ENCODE measurements at places on chromosomes 5 and 9. TPM values are rescaled to one million over a fixed set of nuclear protein-coding genes. Genes with fewer than 3 reads are reported as not detected.

Gene SHC3
- 0.20 TPM for total RNA-seq

Gene ADGRD2
- not detected for total RNA-seq

Gene ZMAT2
- total RNA-seq: 76.6 TPM

Gene PCDHGA6
- 0.49 TPM for total RNA-seq

Gene IFNA21
- total RNA-seq: not detected

Gene TAF11L10
- not detected for total RNA-seq

DNA sequence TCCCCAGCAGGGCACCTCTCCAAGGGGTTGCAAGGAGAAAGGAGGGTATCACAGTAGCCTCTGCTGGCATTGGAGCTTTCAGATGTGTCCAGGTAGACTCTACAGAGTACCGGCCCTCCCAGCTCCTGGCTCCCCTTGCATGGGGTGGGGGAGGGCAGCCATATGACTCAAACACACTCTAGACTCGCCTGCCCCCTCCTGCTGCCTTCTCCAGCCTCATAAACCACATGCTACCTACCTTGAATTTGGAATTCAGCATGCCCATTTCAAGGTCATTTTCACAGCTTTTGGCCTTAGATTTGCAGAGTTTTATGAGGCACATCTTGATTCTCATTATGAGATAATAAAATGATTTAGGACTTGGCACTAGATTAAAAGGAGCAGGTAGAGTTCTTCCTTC, 32.8 kb upstream of the SMIM32 start:
- no peaks in the 10 kb centered on the region for H3K4me1 ChIP-seq
- no peak overlapping the region for H3K4me3 ChIP-seq
- H3K36me3 ChIP-seq: no peaks in the 10 kb centered on the region
- no peak overlapping the region for H3K27ac ChIP-seq
- no peak for DNase-seq

DNA sequence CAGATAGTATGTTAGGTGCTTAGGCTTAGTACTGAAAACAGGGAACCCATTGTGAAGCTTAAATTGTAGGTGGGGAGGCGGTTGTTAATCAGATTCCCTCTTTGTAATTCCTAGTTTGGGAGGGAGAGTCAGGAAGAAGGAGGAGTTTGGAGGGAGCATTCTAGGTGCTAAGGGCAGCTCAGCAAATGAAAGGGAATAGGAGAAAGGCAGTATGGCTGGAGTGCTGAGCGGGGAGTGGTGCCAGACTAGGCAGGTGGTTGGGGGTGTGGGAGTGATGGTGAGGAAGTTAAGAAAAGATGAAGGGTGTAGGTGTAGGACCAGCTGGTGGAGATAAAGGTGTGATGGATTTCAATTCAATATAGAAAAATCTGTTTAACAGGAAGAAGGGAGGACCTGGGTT, 11.1 kb upstream of the GARNL3 start:
- no peaks in the 10 kb centered on the region for H3K27me3 ChIP-seq
- no peak for DNase-seq
- H3K27ac ChIP-seq: no peak overlapping the region
- no peak overlapping the region for H3K4me3 ChIP-seq

DNA sequence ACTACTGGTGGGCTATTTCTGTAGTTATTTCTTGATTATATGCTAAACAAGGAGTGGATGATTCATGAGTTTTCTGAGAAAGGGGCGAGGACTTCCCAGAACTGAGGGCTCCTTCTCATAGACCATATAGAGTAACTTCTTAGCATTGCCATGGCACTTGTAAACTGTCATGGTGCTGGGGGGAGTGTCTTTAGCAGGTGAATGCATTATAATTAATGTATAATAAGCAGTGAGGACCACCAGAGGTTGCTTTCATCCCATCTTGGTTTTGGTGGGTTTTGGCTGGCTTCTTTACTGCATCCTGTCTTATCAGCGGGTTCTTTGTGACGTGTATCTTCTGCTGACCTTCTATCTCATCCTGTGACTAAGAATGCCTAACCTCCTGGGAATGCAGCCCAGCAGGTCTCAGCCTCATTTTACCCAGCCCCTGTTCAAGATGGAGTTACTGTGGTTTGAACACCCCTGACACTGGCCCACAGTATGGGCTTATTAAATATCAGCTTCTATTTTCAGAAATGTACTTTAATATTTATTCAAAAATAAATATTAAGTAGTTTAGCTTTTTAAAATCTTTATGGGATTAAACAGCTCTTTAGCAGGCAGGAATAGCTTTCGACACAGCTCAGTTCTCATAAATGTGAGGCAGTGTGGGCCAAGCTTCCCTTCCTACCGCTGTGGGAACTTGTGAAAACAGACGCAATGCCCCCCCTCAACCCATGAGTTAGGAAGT, 44.4 kb downstream of the GALNT12 start:
- H3K27ac ChIP-seq: peak overlapping the region; percentile 13
- no peaks in the 10 kb centered on the region for H3K36me3 ChIP-seq
- DNase-seq: peak; percentile 8
- H3K27me3 ChIP-seq: no peaks in the 10 kb centered on the region
- H3K4me1 ChIP-seq: peaks cover 14% of the 10 kb centered on the region

DNA sequence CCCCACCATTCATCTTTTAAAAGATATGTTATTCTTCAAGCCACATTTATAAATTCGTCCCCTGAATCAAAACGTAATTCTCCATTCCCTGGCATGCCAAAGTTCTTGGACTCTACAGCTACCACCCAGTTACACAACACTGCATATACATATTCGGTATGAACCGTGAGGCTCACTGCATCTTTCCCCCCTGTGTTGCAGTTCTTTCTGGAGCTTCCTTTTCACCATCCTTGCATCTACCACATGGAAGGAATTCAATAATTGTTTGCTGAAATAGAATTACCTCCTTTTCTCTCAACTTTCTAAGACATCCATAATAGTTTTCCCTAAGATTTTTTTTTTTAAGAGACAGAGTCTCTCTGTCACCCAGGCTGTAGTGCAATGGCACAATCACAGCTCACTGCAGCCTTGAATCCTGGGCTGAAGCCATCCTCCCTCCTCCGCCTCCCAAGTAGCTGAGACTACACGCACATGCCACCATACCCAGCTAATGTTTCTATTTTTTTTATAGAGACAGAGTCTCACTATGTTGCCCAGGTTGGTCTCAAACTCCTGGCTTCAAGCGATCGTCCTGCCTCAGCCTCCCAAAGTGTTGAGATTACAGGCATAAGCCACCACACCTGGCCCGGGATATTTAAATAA, 3.3 kb downstream of the LPAR1 start:
- no peak for DNase-seq
- H3K27ac ChIP-seq: no peak overlapping the region
- no peaks in the 10 kb centered on the region for H3K27me3 ChIP-seq
- H3K4me1 ChIP-seq: peaks cover 9% of the 10 kb centered on the region

- H3K4me1 ChIP-seq: peaks cover 37% of the 10 kb centered on the region
- H3K4me3 ChIP-seq: no peak overlapping the region
- no peaks in the 10 kb centered on the region for H3K36me3 ChIP-seq
- DNase-seq: peak; percentile 66
- no peaks in the 10 kb centered on the region for H3K27me3 ChIP-seq
- peak overlapping the region; percentile 64 for H3K27ac ChIP-seq
Observed at GRCh38 chr5:140239939-140240700, 62.8 kb downstream of the PFDN1 start.

- H3K27ac ChIP-seq: no peak overlapping the region
- no peak overlapping the region for H3K4me3 ChIP-seq
- no peaks in the 10 kb centered on the region for H3K36me3 ChIP-seq
- H3K4me1 ChIP-seq: no peaks in the 10 kb centered on the region
- DNase-seq: no peak
- H3K27me3 ChIP-seq: no peaks in the 10 kb centered on the region
Observed at GRCh38 chr5:100800562-100800961, 102.5 kb downstream of the ST8SIA4 start.

DNA sequence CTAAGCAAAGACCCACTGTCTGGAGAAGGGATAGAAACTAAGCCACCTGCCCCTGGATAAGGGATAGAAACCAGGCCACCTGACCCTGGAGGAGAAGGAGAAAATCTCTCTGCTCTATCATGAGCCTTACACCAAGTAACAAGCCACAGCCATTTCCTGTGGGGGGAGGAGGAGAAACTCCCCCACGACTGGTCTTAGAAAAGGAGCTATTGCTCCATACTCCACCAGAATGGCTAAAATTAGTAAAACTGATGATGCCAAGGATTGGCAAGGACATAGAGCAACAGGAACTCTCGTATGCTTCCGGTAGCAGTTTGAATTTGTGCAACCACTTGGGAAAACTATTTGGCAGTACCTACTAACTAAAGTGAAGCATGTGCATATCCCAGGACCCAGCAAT, 70.8 kb downstream of the ACTL7B start:
- 0 out of 2 replicates have a peak, but pooled peaks cover 3% of the 10 kb centered on the region for H3K4me1 ChIP-seq
- no peak overlapping the region for H3K4me3 ChIP-seq
- no peak for DNase-seq
- H3K27me3 ChIP-seq: no peaks in the 10 kb centered on the region
- H3K36me3 ChIP-seq: no peaks in the 10 kb centered on the region
- no peak overlapping the region for H3K27ac ChIP-seq

GRCh38 chr9:112233769-112234168, 58.7 kb upstream of the SUSD1 start:
- peaks cover 1% of the 10 kb centered on the region for H3K36me3 ChIP-seq
- no peak overlapping the region for H3K27ac ChIP-seq
- H3K4me3 ChIP-seq: no peak overlapping the region
- no peaks in the 10 kb centered on the region for H3K27me3 ChIP-seq
- H3K4me1 ChIP-seq: peaks cover 10% of the 10 kb centered on the region

DNA sequence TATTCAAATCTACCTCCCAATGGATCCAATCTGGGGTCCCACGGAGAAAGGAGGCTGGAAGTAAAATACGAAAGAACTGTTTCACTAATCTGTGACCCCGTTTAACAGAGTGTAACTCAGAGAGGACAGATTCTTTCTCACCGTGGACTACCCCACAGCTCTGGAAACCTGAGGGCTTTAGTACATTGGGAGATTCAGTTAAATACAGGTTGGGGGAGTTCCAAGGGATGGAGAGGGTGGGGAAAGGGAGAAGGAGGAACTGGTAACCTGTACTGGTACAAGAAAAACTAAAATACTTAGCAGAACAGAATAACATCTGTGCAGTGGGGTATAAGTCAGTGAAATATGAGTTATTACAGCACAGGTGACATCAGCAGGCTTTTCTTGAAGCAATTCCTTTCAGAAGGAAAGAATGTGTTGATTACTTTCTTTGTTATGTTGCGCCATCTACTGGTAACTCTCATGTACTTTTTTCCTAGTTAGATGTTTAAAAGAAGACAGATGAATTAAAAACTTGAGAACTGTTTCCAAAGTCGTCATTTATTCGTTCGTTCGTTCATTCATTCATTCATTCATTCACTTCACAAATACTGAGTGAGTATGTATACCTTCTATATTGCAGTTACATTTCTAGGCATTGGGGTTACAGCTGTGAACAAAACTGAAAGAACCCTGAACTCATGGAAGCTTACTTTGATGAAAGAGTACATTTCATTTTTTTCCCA, 30.0 kb upstream of the STOM start:
- H3K27ac ChIP-seq: no peak overlapping the region
- DNase-seq: no peak
- no peaks in the 10 kb centered on the region for H3K36me3 ChIP-seq
- H3K27me3 ChIP-seq: no peaks in the 10 kb centered on the region
- H3K4me1 ChIP-seq: no peaks in the 10 kb centered on the region

GRCh38 chr9:128390813-128391711, 19.9 kb downstream of the URM1 start:
- H3K27me3 ChIP-seq: no peaks in the 10 kb centered on the region
- no peaks in the 10 kb centered on the region for H3K36me3 ChIP-seq
- no peak overlapping the region for H3K27ac ChIP-seq
- no peak for DNase-seq

Measured in Caco-2 (cell line).